ENCODE measurements at places on chromosomes 4 and X.

- DNase-seq, result no peak
Measured at GRCh38 chr4:19508442-19508841, 743.3 kb upstream of the SLIT2 start.

DNA sequence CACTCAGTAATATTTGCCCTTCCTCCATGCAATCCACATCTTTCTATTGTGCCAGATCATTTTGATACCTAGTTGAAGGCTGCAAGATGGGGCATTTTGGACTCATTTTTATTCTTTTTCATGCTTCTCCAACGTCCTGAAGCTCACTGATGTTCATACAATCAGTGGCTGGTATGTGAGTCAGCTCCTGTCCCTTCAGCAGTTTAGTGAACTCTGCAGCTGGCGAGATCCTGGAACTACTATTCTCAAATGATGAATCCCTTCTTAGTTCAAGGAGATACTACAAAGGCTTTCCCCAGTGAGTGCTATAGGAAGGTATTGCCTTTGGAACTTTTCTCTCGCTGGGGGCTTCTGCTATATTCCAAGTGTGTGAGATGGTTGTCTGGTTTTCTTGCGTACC, 9.6 kb upstream of the CCDC149 start:
- DNase-seq, result no peak

DNA sequence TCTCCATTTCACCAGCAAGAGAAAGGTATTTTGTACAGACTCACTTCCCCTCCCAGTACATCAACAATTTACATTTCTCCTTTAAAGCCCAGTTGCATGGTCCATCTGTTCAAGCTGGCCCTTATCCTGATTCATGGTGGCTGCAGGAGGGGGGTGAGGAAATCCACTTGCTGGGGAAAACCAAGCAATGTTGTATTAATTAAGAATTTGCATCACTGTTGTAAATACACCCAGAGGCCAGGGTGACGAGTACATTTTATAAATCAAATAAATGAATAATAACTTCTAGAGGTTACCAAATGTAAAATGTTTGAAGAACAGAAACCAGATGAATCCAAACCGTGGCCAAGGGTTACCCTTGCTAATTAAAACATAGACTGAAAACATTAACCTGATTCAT, 395.9 kb upstream of the INTU start:
- DNase-seq, result no peak

DNA sequence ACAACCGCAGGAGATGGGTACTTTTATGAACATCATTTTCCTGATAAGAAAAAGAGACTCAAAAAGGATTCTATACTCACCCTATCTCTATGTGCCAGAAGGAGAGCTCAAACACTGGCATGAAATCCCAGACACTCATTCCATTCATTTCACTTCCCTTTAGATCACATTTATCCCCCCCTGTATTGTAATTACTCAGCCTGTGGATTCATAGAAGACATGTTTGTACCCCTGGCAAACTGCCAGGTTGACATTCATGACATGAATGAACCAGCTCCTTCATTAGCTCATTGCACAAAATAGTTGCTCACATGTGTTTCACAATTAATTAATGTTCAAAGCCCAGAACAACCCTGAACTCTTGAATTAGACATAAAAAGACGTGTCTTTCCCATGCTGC, 4.9 kb downstream of the SMR3A start:
- DNase-seq, result no peak

GRCh38 chrX:100979881-100980607, 10.5 kb downstream of the ARL13A start:
- DNase-seq, result no peak

DNA sequence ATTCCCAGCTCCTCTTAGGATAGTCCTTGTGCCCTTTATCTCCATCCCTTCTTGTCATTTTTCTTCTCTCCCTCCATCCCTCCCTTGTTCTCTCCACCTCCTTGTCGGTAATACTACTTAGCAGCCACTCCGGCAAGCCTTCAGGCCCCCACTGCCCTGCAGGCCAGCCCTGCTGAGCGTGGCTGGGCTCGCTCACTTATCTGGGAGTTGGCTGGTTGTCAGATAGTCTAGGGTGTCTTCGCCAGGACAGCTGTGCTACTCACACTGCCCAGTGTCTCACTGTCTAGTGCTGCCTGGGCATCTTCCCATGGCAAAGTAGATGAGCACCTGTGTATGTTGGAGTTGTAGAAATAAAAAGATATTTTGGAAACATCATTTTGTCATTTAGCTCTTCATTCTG, 75.0 kb downstream of the STK32B start:
- DNase-seq, result no peak

DNA sequence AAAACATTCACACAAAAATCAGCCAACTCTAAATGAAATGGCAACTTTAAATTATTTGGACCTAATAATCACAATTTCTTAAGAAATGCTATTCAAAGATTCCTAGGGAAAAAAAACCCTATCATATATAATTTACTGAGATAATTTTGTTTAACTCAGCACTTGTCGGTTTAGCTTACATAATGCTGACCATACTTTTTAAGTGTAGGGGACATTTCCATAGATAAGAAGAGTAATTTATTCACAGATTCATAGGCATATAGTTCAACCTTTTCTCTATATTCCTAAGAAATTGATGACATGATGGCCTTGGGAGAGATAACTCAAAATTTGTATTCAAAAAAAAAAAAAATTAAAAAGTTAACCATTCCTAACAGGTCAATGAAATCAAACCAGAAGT, 260.8 kb upstream of the PGRMC2 start:
- no peak for DNase-seq

DNA sequence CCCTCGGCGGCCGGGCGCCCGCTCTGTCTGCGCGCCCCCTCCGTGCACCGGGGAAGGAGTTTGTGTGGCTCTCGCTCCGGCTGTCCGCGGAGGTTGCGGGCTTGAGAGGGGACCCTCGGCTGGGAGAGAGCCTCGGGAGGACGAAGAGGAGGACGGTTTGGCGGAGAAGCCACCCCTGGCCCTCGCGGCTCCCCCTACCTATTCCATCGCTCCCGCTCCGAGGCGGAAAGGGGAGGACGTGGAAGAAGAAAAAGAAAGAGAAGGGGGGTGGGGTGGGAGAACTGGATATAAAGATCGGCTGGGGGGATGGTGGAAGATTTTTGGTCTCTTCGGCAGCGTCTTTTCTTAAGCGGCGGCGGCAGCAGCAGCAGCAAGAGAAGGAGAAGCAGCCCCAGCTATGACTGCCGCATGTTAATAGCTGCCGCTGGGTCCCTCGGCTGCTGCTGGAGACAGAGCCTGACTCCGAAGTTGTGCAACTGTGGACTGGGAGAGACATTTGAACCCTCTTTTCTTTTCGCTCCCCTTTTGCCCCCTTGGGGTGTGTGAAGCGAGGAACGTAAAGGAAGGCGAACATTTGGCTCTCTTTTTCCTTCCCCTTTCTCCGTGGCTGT, 895 bp downstream of the ADGRL3 start:
- DNase-seq, result no peak

GRCh38 chrX:46649421-46650260, 76.1 kb downstream of the CHST7 start:
- DNase-seq, result no peak

GRCh38 chrX:13110433-13111324, 66.3 kb upstream of the FAM9C start:
- no peak for DNase-seq

GRCh38 chr4:80257851-80258250, 8.6 kb upstream of the FGF5 start:
- no peak for DNase-seq

- DNase-seq, result no peak
Measured at GRCh38 chrX:115632455-115632854, 71.5 kb downstream of the PLS3 start.

- DNase-seq, result no peak
Measured at GRCh38 chr4:31290836-31291235, 570.7 kb downstream of the PCDH7 start.

- DNase-seq, result no peak
Measured at GRCh38 chr4:1939664-1940509, 68.7 kb downstream of the NSD2 start.

Data from activated naive CD4-positive, alpha-beta T cell treated with Interleukin-2 at 50 U/mL for 16 hours (primary cell).